ENCODE measurements at places on chromosomes 4 and X. TPM values are rescaled to one million over a fixed set of nuclear protein-coding genes. Genes with fewer than 3 reads are reported as not detected.

The FGF2 gene
- total RNA-seq = 4.8 TPM

The ADGRG2 gene
- 5.2 TPM for total RNA-seq

The CENPI gene
- 1.9 TPM for total RNA-seq

The CT45A5 gene
- not detected for total RNA-seq

The MAGEB10 gene
- total RNA-seq = 4.2 TPM

The MEPE gene
- not detected for total RNA-seq

GRCh38 chr4:92251711-92252110, 52.1 kb upstream of the GRID2 start:
- no peak for DNase-seq
- no peaks in the 10 kb centered on the region for H3K27me3 ChIP-seq
- no peaks in the 10 kb centered on the region for H3K4me1 ChIP-seq
- H3K36me3 ChIP-seq = no peaks in the 10 kb centered on the region
- no peak overlapping the region for H3K27ac ChIP-seq

- no peaks in the 10 kb centered on the region for H3K36me3 ChIP-seq
- H3K27me3 ChIP-seq = no peaks in the 10 kb centered on the region
- peak; percentile 27 for DNase-seq
- no peaks in the 10 kb centered on the region for H3K4me1 ChIP-seq
These were observed 6.0 kb upstream of the WDR13 start for GRCh38 chrX:48591255-48591791.

- H3K4me3 ChIP-seq = no peak overlapping the region
- H3K36me3 ChIP-seq = no peaks in the 10 kb centered on the region
- DNase-seq = no peak
- H3K27me3 ChIP-seq = no peaks in the 10 kb centered on the region
These were observed 4.5 kb downstream of the CFAP299 start for GRCh38 chr4:80340036-80340435.

- H3K27ac ChIP-seq = no peak overlapping the region
- no peaks in the 10 kb centered on the region for H3K36me3 ChIP-seq
- no peak for DNase-seq
- no peak overlapping the region for H3K4me3 ChIP-seq
These were observed 2.2 kb downstream of the EMD start for GRCh38 chrX:154381271-154381670.

DNA sequence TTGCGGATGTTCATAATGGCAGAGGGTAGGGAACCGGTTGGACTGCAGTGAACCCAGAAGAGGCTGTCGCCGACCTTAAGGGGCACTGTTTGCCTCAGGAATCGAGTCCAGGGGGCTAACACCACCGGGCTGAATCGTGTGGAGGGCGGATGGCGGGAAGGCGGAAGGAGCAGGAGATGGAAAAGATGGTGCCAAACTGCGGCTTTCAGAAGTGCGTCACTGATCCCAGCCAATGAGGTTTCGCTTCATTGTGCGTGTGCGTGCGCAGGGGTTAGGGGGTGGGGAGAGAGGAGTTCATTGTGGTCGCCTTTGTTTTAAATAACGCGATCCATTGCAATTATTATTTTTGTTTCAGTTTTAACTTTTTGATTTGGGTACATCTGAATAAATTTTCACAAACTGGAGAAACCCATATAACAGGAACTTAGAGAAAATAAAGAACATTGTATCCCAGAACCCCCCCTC, at the start of gene NAA11:
Gene NAA11 (minus strand): TSS at position 198 of the 465 bp plus-strand sequence. CDS start 184 bp downstream, at position 14.
- DNase-seq = no peak
- no peaks in the 10 kb centered on the region for H3K36me3 ChIP-seq
- H3K27me3 ChIP-seq = no peaks in the 10 kb centered on the region
- no peaks in the 10 kb centered on the region for H3K4me1 ChIP-seq
- no peak within 1 kb of the TSS for H3K4me3 ChIP-seq

DNA sequence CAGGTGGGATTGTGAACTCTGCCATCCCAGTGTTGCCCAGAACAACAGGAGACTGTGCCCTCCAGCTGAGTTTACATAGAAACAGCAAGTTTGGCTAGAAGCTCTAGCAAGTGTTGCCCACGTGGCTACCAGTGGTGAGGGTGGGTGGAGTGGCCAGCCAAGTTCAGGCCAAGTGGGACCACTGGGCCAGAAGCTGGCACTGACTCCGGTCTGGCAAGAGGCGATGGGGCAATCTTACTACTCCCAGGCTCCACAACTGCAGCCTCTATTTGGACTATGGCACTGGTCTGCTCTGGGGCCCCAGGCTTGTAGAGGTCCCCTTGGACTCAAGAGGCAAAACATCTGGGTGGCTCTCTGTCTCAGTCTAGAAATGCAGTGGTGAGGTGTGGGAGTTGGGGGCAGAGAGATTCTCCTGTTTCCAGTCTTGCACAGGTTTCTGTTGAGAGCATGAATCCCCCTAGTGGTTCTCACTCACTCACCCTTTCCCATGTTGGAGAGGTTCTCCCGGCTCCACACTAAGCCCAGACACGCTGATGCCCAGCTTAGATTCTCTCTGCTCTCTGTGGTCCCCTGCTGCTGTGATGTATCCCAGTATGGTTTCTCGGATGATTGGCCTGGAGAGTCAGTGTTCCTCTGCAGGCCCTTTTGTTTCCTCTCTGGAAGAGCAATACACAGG, 615.3 kb downstream of the PDHA2 start:
- no peaks in the 10 kb centered on the region for H3K27me3 ChIP-seq
- no peak overlapping the region for H3K4me3 ChIP-seq
- no peaks in the 10 kb centered on the region for H3K36me3 ChIP-seq

DNA sequence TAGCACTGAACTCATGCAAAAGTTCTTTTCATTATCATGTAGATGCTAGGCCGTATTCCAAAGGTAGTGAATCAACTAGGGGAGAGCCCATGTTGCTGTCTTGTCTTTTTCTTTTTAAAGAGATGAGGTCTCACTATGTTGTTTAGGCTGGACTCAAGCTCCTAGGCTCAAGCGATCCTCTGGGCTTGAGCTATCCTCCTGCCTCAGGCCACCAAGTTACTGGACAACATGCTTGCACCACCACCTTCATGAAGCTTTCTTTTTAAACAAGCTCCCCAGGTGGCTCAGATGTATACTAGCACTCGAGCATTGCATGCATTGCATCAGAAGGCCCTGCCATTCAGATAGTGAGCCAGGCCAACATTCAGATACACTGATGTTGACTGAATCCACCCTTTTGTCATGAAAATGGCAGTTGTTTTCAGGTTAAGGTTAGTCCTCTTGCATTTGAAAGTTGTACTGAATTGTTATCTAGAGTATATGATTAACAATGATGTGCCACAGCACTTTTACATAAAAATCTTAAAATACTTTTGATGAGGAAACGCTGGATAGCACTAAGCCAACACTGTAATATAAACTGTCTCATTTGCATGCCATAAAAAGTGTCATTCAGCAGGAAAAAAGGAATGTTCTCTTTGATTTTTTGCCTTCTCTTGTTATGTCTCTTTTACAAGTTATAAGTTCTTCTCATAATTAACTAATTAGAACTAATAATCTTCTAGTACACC, 76.7 kb downstream of the FNIP2 start:
- no peaks in the 10 kb centered on the region for H3K27me3 ChIP-seq
- no peak for DNase-seq
- H3K4me1 ChIP-seq = no peaks in the 10 kb centered on the region
- H3K36me3 ChIP-seq = no peaks in the 10 kb centered on the region
- no peak overlapping the region for H3K27ac ChIP-seq

DNA sequence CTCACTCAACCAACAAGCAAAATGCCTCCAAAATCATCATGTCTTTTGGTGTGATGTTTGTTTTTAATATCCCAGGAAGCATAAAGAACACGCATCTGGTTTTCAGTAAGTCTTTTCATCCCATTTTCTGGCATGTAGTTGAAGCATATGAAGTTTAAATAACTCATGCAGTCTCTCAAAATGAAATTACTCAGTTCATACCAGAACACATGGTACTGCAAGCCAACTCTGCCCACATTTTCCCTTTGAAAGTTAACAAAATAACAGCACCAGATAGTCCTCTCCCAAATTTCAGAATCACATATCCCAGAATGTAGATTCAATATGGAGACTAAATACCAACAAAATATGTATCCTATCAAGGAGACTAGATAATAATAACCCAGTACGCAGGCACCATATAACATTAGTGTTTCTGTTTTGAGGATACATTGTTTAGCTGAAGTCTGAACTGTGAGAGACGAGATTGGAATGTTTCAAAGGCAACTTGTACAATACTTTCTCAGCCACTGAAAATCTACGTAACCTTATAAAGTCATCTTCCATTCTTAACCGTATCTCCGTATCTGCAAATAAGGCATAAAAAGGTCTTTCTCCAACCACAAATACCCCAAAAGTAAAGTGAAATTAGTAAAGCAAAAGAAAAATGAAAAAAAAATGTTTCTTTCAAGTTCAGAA, 23.1 kb downstream of the CORIN start:
- H3K27ac ChIP-seq = no peak overlapping the region
- H3K27me3 ChIP-seq = no peaks in the 10 kb centered on the region
- no peaks in the 10 kb centered on the region for H3K36me3 ChIP-seq
- DNase-seq = no peak

DNA sequence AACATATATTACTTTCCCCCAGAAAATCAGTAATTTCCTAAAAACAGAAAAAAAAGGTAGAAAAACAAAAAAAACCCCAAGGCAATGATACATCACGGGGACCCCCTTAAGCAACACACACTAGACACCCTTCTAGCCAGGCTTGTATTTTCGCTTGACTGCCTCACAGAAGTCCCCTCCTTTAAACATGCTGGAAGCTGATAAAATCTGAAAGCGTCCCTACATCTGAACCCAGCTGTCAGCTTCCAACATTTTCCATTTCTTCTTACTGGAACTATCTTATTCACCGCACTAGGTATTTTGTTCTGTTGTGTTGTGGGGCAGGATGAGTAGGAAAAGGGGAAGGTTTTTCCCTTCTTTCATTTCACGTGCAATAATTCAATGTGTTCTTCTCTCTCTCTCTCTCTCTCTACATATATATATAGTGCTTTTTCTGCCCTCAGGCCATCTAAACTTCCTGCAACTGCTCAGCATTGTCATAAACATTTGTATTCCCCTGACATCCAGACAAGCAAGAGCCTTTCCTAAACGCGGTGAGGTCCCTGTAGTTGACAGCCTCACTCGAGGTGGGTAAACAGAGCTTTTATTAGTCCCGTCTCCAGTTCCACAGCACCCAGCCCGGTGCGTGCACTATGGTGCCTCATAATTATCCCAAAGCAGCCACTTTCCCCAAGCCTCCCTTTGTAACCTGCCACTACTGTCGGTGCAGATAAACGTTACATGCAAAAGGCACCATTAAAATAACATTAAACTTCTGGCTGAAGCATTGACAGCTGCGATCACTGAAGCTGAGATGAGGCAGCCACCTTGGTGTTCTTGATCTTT, 82.5 kb downstream of the GATB start:
- H3K27ac ChIP-seq = no peak overlapping the region
- no peaks in the 10 kb centered on the region for H3K4me1 ChIP-seq
- no peaks in the 10 kb centered on the region for H3K27me3 ChIP-seq
- no peak for DNase-seq
- no peaks in the 10 kb centered on the region for H3K36me3 ChIP-seq
